ENCODE measurements at places on chromosomes 6 and 20.
A peak's percentile ranks its signal among the peaks of the same experiment; 100 is the strongest.

DNA sequence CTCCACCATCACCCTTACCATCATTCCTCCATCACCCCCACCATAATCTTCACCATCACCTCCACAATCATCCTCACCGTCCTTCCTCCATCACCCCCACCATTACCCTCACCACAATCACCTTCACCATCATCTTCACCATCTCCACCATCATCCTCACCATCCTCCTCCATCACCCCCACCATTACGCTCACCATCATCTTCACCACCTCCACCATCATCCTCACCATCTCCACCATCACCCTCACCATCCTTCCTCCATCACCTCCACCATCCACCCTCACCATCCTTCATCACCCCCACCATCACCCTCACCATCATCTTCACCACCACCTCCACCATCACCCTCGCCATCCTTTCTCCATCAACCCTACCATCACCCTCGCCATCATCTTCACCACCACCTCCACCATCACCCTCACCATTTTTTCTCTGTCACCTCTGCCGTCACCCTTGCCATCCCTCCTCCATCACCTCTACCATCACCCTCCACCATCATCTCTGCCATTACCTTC lies 33.1 kb upstream of the MPC1 start:
- DNase-seq, result no peak

DNA sequence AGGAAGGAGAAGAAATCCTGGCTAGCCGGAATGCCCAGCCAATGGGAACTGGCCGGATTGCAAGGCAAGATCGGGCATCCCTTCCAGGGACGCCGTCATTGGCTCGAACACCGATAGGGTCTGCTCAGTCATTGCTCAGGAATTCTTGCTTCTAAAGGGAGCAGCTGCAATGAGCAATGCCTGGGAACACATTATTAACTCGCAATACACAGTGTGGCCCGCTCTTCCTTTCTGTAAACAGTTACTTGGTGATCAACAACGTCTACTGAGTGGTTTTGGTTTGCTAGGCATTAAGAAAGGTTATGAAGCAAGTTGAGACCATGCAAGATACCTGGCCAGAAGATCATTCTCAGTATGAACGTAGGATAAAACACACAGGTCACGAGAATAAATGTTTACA lies 165.4 kb upstream of the CITED2 start:
- peak; percentile 97 for DNase-seq

DNA sequence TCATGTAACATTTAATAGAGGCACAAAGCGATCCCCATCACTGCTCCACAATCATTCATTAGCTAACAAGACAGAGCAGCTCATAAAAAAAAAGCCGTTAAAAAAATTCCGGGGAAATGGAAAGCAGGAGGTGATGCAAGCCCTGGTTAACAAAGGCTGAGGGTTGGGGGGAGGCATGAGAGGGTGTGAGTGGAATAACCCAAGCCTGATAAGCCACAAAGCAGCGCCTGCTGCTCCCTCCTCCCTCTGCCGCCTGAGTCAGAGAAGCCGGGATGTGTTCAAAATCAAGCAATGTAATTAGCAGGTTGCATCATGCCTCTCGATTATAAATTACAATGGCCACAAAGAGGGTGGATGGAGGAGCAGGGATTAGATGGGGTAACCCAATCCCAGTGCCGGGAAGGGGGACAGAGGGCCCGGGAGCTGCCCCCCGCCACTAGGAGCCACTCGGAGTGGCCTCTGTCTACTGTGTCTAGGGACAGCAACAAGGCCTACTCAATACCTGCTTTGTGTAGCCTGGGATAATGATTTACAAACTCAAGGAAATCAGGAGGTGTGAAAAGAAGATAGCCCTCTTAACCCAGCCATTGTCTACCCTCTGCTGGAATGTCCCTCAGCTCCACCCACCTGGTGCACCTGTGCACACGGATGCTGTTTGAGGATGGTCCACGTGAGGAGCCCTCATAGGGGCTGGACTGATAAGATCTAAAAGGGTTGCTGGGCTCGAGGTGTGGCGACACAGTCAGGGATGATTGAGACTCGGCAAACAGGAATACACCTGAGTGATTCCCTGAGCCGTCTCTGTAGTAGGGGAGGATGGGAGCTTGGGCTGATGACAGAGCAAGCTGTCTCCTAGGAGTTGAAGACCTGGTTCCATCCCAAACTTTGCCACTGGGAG lies 156.9 kb downstream of the VEGFA start:
- DNase-seq, result peak; percentile 98

GRCh38 chr6:113713665-113714064 lies 143.5 kb upstream of the MARCKS start:
- no peak for DNase-seq

- DNase-seq, result no peak
Observed at GRCh38 chr6:79650950-79651349, 19.8 kb downstream of the SH3BGRL2 start.

GRCh38 chr6:151441390-151442166 lies 10.3 kb downstream of the RMND1 start:
- DNase-seq, result no peak

DNA sequence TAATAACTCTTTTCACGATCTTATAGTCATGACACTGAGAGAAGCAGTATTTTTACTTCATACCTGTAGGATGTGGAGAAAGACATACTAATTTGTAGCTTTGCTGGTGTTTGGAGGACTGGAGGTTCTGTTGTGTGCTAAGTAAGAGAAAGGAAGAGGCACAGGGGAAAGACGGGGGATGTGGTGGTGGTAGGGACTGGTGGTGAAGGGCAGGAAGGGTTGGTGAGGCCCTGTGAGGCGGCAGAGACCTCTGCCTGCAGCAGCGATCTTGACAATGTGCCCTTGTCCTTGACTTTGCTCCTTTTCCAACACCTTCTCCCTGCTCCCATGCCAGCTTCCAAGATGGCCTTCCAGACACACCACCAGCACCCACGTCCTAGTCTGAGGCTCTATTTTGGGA lies 32.6 kb upstream of the MPC1 start:
- DNase-seq, result no peak

- DNase-seq, result peak; percentile 76
Observed at GRCh38 chr6:145749632-145750031, 14.3 kb upstream of the EPM2A start.

DNA sequence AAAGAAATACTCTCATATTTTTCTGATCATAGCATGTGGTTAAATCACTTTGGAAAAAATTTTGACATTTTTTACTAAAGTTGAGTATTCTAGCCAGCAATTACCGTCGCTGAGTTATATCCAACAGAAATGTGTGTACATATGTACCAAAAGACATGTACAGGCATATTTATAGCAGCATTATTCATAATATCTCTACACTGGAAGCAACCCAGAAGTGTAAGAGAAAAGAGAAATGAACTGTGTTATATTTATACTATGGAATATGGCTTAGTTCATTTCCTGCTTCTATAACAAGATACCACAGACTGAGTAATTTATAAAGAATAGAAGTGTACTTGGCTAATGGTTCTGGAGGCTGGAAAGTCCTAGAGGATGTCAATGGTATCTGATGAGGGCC lies 474.0 kb upstream of the GJE1 start:
- DNase-seq, result no peak

DNA sequence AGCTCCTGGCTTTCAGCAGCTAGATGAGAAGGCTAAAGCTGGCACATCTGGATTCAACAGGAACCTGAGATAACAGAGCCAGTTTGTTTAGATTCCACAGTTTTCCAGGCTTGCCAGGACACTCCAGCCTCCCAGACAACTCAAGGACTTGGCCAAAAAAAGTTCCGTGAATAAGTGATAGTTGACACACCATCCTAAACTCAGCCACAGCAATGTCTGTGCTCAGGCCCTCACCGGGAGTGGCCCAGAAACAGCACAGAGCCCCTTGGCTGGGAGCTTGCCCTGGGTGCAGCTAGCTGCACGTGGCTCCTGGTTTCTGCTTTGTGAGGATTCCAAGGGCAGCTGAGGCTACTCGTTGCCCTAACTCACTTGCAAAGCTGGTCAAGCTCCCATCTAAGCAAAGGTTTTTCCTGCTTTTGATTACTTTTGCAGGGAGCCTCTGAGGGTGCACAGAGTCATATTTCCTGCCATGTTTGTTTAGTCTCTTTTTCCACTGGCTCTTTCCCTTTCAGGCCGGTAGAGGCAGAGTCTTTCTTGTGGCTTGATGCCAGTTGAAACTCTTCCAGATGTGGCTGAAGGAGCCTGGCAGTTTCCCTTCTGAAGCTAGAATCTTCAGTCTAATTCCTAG lies 118.3 kb upstream of the ECI2 start:
- DNase-seq, result peak; percentile 88

DNA sequence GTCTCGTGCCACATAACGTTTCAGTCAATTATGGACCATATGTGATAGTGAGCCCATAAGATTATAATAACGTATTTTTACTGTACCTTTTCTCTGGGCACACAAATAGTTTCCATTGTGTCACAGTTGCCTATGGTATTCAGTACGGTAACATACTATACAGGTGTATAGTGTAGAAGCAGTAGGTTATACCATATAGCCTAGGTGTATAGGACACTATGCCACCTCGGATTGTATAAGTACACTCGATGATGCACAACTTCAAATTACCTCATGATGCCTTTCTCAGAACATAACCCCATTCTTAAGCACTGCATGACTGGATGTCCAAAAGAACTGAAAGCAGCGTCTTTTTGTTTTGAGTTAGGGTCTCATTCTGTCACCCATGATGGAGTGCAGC lies 59.5 kb upstream of the MYO6 start:
- no peak for DNase-seq

GRCh38 chr20:18077157-18077556 lies 19.4 kb upstream of the OVOL2 start:
- DNase-seq, result no peak

- peak; percentile 46 for DNase-seq
Observed at GRCh38 chr6:117976030-117976651, 69.1 kb downstream of the SLC35F1 start.

- DNase-seq, result peak; percentile 53
Observed at GRCh38 chr6:161169696-161170095, 104.2 kb downstream of the AGPAT4 start.

DNA sequence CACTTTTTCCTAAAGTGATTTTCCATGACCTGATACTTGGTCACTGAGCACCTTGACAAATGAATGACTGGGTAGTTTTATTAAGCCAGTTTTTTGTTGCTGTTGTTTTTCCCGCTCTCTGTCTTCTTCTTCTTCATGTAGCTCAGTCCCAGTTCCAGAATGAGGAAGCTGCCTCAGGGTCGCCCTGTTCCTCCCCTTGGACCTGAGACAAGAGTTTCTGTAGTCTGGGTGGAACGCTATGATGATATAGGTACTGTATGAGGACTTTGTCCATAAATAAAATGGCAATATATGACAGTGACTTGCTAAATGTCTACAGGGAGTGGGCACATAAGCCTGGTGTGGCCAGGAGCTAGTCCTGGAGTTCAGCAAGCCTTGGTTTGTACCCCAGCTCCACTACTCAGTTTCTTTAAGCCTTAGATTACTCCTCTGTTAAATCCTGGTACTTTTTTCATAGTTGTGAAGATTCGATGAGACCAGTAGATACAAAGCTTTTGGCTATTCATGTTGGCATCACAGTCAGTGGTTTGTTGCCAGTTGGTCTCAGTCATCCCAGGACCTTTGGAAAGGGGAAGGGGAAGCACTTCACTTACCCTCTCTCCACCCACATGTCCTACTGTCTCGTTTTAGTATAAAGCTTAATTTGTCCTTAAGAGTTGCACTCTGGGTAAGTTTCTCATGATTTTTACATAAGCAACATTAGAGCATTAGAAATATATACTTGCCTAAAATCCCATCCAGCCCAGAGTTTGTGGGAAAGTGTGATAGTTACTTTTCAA lies 11.1 kb upstream of the ADIG start:
- DNase-seq, result no peak

GRCh38 chr6:98358173-98358572 lies 476.2 kb upstream of the POU3F2 start:
- no peak for DNase-seq

GRCh38 chr6:35736253-35736894 lies 458 bp upstream of the ARMC12 start:
- peak; percentile 66 for DNase-seq

DNA sequence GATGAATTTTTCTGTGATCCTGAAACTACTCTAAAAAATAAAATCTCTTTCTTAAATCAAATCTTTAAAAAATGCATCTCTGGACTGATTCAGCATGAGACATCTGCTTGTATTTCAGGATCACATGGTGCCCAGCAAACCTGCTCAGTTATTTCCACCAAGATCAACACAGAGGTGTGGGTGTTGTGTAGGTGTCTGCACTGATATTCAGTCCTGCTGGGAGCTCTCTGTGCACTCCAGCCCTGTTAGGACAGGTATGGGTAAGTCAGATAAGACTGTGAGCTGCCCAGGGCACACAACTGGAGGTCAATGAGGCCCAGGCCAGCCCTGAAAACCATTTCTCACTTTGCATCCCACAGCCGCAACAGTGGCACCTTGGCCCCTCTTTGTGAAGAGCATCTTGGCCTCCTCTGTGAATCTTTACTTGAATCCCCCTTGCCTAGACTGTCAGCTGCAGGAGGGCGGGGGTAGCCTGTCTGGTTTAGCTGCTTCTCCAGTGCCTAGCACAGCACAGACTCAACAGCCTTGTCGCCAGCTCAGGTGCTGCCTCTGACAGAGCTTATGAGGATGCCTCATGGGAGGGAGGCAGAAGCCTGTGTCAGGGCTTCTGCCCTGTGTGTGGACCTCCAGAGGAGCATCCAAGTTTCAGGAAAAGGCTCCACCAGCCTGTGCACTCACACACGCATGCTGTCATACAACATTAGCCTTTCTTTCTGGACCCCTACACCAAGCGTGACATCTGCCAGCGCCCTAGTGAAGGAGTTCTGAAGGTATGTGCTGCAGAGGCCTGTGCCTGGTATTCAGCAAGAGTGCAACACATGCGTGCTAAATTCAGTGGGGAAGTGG lies 187.6 kb upstream of the CST7 start:
- no peak for DNase-seq

- peak; percentile 5 for DNase-seq
Observed at GRCh38 chr6:137341681-137342195, 122.6 kb upstream of the IFNGR1 start.

- no peak for DNase-seq
Observed at GRCh38 chr6:56608332-56608731, 34.4 kb downstream of the DST start.

DNA sequence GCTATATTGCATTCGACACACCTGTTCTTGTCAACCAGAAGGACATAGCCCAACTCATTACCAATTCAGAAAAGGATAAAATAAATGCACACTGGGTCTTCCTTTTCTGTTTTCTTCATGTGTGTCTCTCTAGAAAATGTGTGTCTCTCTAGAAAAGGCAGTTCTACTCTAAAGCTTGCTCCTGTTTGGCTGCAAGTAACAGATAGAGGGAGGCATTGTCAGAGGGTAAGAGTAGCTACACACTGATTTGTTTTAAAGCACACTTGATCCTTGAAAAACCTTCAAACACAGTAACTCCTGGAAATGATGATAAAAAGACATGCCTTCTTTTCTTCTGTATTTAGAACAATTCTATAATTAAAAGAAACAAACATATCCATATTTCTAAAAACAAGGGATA lies 21.3 kb downstream of the GRM1 start:
- DNase-seq, result no peak

All from fibroblast of the aortic adventitia (primary cell).